ENCODE measurements at places on chromosomes 1 and 21. TPM values are rescaled to one million over a fixed set of nuclear protein-coding genes. Genes with fewer than 3 reads are reported as not detected.

DNA sequence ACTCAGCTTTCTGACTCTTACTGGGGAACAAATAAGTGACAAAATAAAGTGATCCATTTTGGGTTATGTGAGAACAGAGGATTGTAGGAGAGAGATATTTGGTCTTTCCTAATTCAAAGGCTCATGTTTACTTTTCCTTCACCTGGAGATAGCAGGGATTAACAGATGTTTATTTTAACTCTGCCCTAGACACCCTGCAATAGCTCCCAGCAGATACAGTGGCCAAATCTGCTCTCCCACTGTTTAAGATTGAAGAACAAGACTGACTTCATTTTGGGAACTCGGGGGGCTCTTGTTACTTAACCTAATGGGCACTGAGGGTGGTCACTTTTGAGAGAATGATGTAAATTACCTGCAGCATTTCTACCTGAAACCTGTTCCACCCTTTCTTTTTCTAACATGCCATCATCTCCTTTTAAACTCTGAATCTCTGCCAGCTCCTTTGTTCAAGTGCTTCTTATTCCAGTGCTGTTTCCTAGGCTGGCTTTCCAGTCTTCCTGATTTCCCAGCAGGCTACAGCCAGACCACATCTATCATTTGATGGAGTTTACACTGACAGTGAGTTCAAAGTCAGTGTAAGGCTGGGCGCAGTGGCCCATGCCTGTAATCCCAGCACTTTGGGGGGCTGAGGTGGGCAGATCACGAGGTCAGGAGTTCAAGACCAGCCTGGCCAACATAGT, 90.0 kb downstream of the SELENOF start:
- peaks cover 12% of the 10 kb centered on the region for H3K27me3 ChIP-seq
- no peak overlapping the region for H3K4me3 ChIP-seq
- H3K27ac ChIP-seq = no peak overlapping the region
- DNase-seq = no peak

GRCh38 chr1:155139895-155140629, at the start of gene DPM3:
DPM3 (minus strand) TSS chr1:155140531; CDS start chr1:155140240, 291 bp downstream.
- H3K36me3 ChIP-seq = peaks cover 9% of the 10 kb centered on the region
- peak within 1 kb of the TSS; percentile 97 for H3K27ac ChIP-seq
- peak within 1 kb of the TSS; percentile 97 for H3K4me3 ChIP-seq

GRCh38 chr1:82979593-82980236, 1019.2 kb downstream of the TTLL7 start:
- H3K4me3 ChIP-seq = no peak overlapping the region
- H3K36me3 ChIP-seq = no peaks in the 10 kb centered on the region
- peaks cover 13% of the 10 kb centered on the region for H3K27me3 ChIP-seq

DNA sequence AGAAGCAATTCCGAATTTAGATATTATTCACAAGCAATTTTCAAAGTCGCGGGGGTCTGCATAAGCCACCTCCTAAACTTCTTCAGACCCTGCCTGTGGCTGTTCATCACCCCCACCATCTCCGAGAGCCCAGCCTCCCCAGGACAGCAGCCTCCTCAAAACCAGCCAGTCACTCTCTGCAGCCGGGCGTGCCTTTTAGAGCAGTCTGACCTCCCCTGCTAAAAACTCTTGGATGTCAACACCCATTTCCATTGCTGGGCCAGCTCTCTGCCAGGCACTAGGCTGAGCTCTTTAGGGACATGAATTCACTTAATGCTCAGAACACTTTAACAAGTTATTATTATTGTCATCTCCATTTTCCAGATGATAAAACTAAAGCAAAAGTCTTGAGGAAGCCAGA, 11.7 kb downstream of the ADPRS start:
- H3K36me3 ChIP-seq = no peaks in the 10 kb centered on the region
- no peak for DNase-seq
- H3K27me3 ChIP-seq = peaks cover 2% of the 10 kb centered on the region

GRCh38 chr1:152640351-152640750, 17.4 kb upstream of the LCE3A start:
- H3K4me3 ChIP-seq = no peak overlapping the region
- no peak overlapping the region for H3K27ac ChIP-seq
- no peaks in the 10 kb centered on the region for H3K4me1 ChIP-seq
- DNase-seq = no peak

DNA sequence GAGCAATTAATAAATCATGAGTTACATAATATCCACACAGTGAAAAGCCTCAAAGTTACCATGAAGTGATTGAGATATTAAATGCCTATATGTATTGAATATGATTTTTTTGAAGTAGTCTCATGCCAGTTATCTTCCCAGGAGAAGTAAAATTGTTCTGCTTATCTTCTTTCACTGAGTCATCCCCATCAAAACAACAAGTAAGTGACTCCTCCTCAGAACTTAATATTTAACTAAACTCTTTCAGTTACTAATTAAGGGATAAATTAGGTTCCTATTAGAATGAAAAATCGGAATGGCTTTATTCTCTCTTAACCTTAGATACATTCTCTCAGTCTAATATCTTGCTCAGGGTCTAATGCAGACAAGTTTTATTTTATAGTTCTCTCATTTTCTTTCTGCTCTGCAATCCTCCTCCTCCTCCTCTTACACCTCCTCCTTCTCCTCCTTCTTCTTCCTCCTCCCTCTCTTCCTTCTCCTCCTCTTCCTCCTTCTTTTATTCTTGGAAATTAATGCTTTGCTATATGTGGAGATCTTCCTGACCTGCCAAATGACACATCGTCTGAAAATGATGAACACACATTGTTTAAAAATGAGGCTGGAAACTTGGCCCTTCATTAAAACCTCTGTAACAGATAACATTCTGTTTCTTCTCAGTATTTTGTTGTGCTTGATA, 110.9 kb downstream of the RUNX1 start:
- H3K27me3 ChIP-seq = peaks cover 3% of the 10 kb centered on the region
- no peak for DNase-seq
- H3K4me3 ChIP-seq = no peak overlapping the region
- no peak overlapping the region for H3K27ac ChIP-seq
- no peaks in the 10 kb centered on the region for H3K36me3 ChIP-seq
- H3K4me1 ChIP-seq = peaks cover 40% of the 10 kb centered on the region

DNA sequence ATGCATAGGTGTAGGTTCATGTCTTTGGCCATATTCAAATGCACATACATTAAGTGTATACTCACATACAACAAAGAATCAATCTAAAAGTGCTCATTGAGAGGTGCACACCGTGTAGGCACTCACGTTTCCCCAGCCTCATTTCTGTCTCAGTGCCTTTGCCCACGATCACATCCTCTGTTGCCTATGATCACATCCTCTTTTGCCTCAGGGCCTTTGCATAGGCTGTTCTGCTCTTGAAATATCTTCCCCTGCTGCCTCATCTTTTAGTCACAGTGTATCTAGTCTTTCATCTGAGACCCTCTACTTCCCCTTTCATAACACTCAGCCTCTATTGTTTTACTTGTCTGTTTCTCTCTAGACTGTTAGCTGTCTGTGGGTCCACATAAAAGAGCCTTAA, 69.3 kb downstream of the FOXD2 start:
- H3K27ac ChIP-seq = no peak overlapping the region
- H3K36me3 ChIP-seq = no peaks in the 10 kb centered on the region
- H3K4me1 ChIP-seq = peaks cover 3% of the 10 kb centered on the region
- no peak overlapping the region for H3K4me3 ChIP-seq

GRCh38 chr1:246597340-246597739, 31.1 kb downstream of the CNST start:
- H3K27ac ChIP-seq = no peak overlapping the region
- H3K27me3 ChIP-seq = no peaks in the 10 kb centered on the region
- H3K4me3 ChIP-seq = no peak overlapping the region
- no peak for DNase-seq

DNA sequence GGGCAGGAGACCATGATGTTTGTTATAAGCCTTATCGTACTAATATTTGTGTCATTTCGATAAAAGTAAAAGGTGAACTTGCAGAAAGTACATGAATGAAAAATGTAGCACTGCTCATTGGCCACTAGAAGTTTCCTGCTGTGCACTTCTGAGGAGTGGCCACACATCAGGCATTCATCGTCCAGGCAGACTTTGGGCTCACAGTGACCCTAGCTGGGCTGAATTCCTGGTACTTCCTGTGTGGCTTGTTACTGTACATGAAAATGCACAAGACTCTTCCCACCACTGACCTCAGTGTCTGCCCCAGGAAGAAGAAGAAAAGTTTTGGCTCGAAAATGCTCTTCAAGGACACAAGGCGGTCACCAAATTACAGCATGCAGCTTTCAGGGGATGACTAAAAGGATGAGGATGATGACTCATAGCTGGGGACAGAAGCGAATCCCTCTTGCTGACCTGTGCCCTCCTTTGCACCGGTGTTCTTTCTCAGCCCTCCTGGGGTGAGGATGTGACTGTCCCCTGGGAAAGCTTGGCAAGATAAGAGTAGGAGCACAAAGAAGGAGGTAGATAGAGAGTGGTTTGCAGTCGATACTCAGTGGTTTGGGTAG, 252.4 kb upstream of the KAZN start:
- H3K4me1 ChIP-seq = no peaks in the 10 kb centered on the region
- no peak for DNase-seq
- H3K4me3 ChIP-seq = no peak overlapping the region
- no peaks in the 10 kb centered on the region for H3K36me3 ChIP-seq
- peaks cover 3% of the 10 kb centered on the region for H3K27me3 ChIP-seq

GRCh38 chr1:25971066-25971810, 26.6 kb downstream of the PAFAH2 start:
- peaks cover 39% of the 10 kb centered on the region for H3K36me3 ChIP-seq
- H3K27ac ChIP-seq = peak overlapping the region; percentile 83
- peak overlapping the region; percentile 42 for H3K4me3 ChIP-seq
- H3K4me1 ChIP-seq = peaks cover 19% of the 10 kb centered on the region

- no peak for DNase-seq
- no peak overlapping the region for H3K27ac ChIP-seq
- no peaks in the 10 kb centered on the region for H3K36me3 ChIP-seq
- no peaks in the 10 kb centered on the region for H3K4me1 ChIP-seq
Observed at GRCh38 chr1:210049616-210050015, 111.6 kb downstream of the SYT14 start.

DNA sequence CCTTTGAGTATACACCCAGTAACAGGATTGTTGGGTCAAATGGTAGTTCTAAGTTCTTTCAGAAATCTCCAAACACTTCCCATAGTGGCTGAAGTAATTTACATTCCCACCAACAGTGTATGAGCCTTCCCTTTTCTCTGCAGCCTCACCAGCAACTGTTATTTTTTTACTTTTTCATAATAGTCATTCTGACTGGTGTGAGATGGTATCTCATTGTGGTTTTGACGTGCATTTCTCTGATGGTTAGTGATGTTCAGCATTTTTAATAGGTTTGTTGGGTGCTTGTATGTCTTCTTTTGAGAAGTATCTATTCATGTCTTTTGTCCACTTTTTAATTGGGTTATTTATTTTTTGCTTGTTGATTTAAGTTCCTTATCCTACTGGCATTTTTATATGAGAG, 26.4 kb upstream of the LAMC1 start:
- no peaks in the 10 kb centered on the region for H3K4me1 ChIP-seq
- H3K4me3 ChIP-seq = no peak overlapping the region
- H3K27me3 ChIP-seq = peaks cover 38% of the 10 kb centered on the region
- DNase-seq = no peak
- no peaks in the 10 kb centered on the region for H3K36me3 ChIP-seq

DNA sequence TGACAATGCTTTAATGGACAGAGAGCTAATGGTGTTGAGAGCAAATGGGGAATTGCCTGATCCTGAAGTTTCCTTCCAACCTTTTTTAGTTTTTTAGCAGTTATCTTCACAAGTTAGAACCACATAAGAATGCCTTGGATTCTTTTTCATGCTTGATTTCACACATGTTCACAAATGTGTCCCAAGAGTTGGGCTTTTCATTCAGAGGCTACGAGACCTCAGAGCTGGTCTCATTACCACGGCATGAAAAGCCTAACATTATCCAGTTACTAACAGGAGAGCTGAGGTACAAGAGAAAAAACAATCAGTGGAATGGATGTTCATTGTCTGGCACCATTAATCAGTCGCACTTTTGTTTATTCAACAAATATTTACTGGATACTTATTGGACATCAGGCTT, 340.6 kb downstream of the ZNF326 start:
- no peaks in the 10 kb centered on the region for H3K27me3 ChIP-seq
- H3K4me3 ChIP-seq = no peak overlapping the region
- H3K36me3 ChIP-seq = no peaks in the 10 kb centered on the region

DNA sequence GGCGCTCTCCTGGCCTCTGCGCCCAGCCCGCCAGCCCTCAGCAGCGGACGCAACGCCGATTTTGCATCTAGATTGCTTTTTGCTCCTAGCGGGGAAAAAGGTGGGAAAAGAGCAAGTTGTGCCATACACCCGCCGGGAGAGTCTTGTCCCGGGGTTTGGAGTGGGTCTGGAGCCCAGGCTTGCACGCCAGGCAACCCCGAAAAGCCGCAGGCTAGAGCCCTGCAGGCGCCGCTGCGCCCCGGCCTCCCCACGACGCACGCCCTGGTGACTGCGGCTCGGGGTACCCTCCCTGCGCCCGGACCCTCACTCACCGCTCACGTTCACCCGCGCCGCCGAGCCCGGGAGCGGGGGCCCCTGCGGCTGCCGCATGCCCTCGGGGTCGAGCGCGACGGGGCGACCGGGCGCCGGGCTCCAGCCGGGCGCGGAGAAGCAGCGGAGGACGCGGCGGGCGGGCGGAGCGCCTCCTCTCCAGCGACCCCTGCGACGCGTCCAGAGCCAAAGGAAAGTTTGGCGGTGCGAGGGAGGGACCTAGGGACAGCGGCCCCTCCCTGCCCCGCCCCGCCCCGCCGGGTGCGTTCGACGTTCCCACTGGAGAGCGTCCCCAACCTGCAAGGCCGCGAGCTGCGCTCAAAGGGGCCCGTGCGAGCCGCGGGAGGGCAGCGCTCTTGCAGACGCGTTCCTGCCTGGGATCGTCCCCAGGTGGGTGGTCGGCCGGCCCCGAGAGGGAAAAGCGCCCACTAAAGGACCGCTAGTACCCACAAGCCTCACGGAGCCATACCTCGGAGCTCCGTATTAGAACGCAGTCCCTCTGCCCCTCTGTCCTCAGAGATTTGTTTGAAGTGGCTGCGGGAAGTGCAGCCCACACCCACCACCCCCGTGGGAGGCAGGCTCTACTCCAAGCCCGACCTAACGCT, at the start of gene LPAR3:
TSS of gene LPAR3 (minus strand) at position 502 of the 914 bp plus-strand sequence. CDS start 27,086 bp downstream, outside the sequence.
- DNase-seq = peak; percentile 70
- H3K4me3 ChIP-seq = peak within 1 kb of the TSS; percentile 90
- peaks cover 3% of the 10 kb centered on the region for H3K36me3 ChIP-seq

The HNRNPCL4 gene
- total RNA-seq = not detected

The OR2T4 gene
- not detected for total RNA-seq

The SIPA1L2 gene
- total RNA-seq = 0.86 TPM

The OPTC gene
- total RNA-seq = not detected

The CHODL gene
- 0.31 TPM for total RNA-seq

The SON gene
- 376 TPM for total RNA-seq

Data from activated naive CD8-positive, alpha-beta T cell treated with anti-CD3 and anti-CD28 coated beads, Interleukin-2, amount 10 ng/mL, durations not matched to agents 7 days and 5 days (primary cell).